ENCODE measurements at places on chromosomes 7 and 10.

DNA sequence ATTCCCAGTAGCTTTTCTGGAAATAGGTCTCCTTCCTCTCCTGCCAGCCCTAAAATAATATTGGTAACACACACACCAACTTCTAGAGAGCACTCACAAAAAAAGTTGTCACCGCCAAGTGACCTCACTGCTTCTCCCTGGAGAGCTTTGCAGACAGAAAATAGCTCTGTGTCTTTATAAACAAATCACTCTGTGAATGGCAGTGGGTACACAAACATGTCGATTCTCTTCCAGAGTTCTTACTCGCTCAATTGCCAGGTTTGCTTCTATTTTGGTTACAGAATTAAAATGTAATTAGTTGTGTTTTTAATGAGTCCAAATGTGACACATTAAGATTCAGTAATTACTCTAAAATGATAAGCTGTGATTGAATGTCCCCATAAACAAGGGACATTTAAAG is 649.2 kb upstream of the C7orf33 start:
- DNase-seq: no peak

GRCh38 chr7:132247995-132248618 is 328.2 kb downstream of the PLXNA4 start:
- no peak for DNase-seq

GRCh38 chr10:7488418-7488829 is 77.6 kb upstream of the SFMBT2 start:
- DNase-seq: no peak

DNA sequence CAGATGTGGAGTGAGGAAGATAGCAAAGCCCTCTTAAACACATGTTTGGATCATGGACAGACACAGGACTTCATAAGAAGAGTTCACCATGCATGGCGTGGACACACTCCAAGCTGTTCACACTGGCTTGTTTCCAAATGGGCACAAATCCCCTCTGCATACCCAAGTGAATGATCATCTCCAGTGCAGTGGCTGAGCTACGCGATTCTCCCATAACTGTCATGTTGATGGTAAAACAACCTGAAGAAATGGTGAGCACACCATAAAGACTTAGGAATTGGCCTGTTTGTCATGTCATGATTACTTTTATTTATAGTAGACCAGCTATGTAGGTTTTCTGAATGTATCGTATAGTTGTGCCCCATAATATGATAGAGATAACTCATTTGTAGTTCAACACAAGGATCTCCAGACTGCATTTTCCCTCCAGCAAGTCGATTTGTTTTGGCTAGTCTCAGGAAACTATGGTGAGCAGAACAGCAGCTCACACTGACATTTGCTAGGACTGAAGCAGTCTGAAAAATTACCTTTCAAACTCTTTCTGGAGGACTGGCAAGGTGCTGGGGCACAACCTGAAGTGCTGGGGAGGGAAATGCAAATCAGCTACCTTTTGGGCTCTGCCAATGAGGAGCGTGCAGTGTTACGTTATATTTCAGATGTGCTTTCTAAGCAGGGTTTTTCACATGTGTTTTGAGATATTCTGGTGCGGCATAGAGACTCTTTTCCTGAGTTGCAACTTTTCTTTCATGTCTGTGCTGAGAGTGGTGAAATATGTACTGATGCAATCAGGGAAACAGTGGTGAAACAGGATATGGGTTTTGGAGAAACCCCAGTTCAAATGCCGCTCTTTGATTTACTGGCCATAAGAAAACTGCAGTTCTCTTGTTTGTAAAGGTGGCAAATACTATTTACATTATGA is 629.6 kb upstream of the DPP6 start:
- DNase-seq: no peak

- DNase-seq: no peak
Observed at GRCh38 chr10:77909021-77909748, 17.4 kb downstream of the DLG5 start.

GRCh38 chr10:106705681-106706100 is 458.8 kb downstream of the SORCS1 start:
- DNase-seq: no peak

DNA sequence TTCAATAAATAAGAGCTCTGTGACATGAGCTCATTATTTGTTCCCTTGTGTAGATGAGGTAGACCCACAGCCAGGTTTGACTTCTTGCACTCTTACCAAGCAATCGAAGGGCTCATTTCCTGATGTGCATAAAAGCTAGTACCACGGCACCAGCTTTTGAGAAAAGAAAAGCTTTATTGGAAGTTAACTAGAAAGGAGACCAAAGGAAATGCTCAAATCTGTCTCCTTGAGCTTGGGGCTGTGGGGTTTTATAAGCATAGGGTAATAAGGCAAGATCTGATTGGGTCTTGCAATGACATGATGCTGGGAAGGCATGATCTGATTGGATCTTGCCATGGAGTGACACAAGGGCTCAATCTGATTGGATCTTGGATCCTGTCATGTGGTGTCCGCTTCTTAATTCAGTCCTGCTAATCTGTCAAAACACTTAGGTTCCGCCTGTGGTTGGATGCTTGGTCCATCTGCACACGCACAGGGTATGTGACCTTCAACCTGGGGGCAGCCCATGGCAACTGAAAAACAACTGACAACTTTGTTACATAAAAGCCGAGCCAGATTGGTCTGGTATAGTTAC is 47.8 kb upstream of the FRMD4A start:
- no peak for DNase-seq

- no peak for DNase-seq
Observed at GRCh38 chr7:155604504-155604997, 39.9 kb upstream of the RBM33 start.

DNA sequence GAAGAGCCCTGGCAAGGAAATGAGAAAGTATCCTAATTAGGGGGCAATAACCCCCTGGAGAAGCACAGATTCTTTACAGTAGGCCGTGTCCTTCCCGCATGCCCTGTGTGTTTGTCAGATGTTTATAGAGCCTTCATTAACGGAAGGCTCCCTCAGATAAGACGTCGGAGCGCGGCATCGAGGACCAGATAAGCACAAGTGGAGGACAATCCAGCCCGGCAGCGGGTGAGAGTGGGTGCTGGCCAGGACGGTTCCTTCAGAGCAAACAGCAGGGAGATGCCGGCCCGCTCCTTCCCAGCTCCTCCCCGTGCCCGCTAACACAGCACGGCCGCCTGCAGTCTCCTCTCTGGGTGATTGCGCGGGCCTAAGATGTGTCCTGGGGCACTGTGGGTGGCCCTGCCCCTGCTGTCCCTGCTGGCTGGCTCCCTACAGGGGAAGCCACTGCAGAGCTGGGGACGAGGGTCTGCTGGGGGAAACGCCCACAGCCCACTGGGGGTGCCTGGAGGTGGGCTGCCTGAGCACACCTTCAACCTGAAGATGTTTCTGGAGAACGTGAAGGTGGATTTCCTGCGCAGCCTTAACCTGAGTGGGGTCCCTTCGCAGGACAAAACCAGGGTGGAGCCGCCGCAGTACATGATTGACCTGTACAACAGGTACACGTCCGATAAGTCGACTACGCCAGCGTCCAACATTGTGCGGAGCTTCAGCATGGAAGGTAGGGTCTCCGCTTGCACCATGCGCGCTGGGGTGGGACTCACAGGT is at the start of gene GDF2:
TSS of gene GDF2 (plus strand) at position 155 of the 762 bp plus-strand sequence. CDS start at position 370, 215 bp downstream.
- no peak for DNase-seq
